ENCODE measurements at places on chromosomes 12 and 14.

GRCh38 chr12:116838365-116838764 is 42.9 kb downstream of the HRK start:
- peaks cover 6% of the 10 kb centered on the region for H3K36me3 ChIP-seq
- no peaks in the 10 kb centered on the region for H3K27me3 ChIP-seq
- no peak for DNase-seq
- H3K4me1 ChIP-seq, result peaks cover 7% of the 10 kb centered on the region
- H3K4me3 ChIP-seq, result no peak overlapping the region

- DNase-seq, result no peak
- H3K4me1 ChIP-seq, result peaks cover 32% of the 10 kb centered on the region
- H3K4me3 ChIP-seq, result no peak overlapping the region
- peaks cover 9% of the 10 kb centered on the region for H3K36me3 ChIP-seq
- peaks cover 5% of the 10 kb centered on the region for H3K27me3 ChIP-seq
- H3K27ac ChIP-seq, result no peak overlapping the region
These were observed 8.6 kb downstream of the FGD6 start for GRCh38 chr12:95208678-95209077.

- H3K4me3 ChIP-seq, result no peak overlapping the region
- no peak overlapping the region for H3K27ac ChIP-seq
- H3K27me3 ChIP-seq, result peaks cover 10% of the 10 kb centered on the region
These were observed 6.1 kb upstream of the FAIM2 start for GRCh38 chr12:49909826-49910225.

- no peak for DNase-seq
- H3K27ac ChIP-seq, result no peak overlapping the region
- no peaks in the 10 kb centered on the region for H3K27me3 ChIP-seq
- H3K36me3 ChIP-seq, result no peaks in the 10 kb centered on the region
- H3K4me3 ChIP-seq, result no peak overlapping the region
These were observed 12.3 kb upstream of the APOF start for GRCh38 chr12:56374726-56375597.

GRCh38 chr12:59847127-59847526 is 251.3 kb downstream of the SLC16A7 start:
- H3K27ac ChIP-seq, result no peak overlapping the region
- no peak overlapping the region for H3K4me3 ChIP-seq
- H3K4me1 ChIP-seq, result peaks cover 4% of the 10 kb centered on the region
- DNase-seq, result no peak

DNA sequence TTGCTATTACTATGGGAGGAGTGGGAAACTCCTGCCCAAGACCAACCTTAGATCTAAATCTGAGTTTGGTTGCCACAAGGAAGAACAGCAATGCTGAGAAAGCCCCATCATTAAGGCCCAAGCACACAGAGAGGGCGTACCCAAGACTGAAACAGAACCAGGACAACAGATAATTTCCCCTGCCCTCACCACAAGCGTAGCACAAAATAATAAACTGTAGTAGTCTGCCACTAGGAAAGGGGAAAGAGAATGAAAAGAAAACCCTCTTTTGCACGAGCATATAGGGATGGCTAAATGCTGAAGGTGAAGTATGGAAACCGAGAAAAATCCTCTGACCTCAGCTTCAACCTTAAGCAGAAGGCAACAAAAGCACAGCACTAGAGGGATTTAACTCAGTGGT is 76.5 kb upstream of the DHRS4 start:
- H3K27ac ChIP-seq, result no peak overlapping the region
- no peak overlapping the region for H3K4me3 ChIP-seq
- peaks cover 2% of the 10 kb centered on the region for H3K4me1 ChIP-seq
- H3K27me3 ChIP-seq, result no peaks in the 10 kb centered on the region

GRCh38 chr14:105155681-105156413 is 12.7 kb downstream of the JAG2 start:
- peaks cover 6% of the 10 kb centered on the region for H3K27me3 ChIP-seq
- no peak overlapping the region for H3K4me3 ChIP-seq
- H3K27ac ChIP-seq, result no peak overlapping the region
- peak; percentile 15 for DNase-seq
- H3K4me1 ChIP-seq, result no peaks in the 10 kb centered on the region

DNA sequence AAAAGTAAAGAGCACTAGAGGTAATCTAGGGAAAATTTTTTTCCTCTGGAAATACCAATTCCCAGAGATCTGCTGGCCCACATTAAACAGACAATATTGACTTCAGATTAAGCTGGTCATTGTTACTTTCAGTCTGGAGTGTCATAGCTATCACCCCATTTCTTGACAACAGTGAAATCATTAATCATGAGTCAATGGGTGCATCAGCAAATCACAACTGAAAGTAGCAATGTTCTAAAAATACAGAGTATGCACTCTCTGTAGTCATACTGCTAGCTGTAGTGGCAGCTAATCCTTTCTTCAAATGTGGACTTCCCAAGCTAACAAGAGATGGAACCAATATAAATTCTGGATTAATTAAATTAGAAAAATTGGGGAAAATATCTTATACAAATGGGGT is 129.9 kb downstream of the CPNE8 start:
- no peak overlapping the region for H3K4me3 ChIP-seq
- no peaks in the 10 kb centered on the region for H3K36me3 ChIP-seq
- H3K27ac ChIP-seq, result no peak overlapping the region
- no peaks in the 10 kb centered on the region for H3K4me1 ChIP-seq

- H3K27ac ChIP-seq, result no peak overlapping the region
- H3K4me1 ChIP-seq, result no peaks in the 10 kb centered on the region
- no peak for DNase-seq
- peaks cover 1% of the 10 kb centered on the region for H3K27me3 ChIP-seq
These were observed 155.1 kb downstream of the BTG1 start for GRCh38 chr12:91990525-91990924.

DNA sequence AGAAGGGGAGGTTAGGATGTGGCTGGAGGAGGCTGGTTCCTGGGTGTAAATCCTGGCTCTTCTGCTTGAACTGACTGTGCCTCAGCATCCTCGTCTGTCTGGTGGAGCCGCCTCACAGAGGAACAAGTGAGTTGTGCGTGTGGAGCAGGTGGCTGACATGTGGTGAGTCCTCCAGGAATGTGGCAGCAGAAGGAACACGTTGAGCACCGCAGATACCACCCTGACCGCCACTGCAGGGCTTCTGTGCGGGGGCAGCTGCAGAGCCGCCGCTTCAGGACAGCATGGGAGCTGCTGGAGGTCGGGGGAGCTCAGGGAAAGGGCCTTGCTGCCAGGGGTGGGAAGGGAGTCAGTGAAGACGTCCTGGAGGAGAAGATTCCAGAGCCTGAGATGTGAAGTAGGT is 48.9 kb downstream of the TRAF3 start:
- peak overlapping the region; percentile 72 for H3K4me3 ChIP-seq
- peaks cover 72% of the 10 kb centered on the region for H3K4me1 ChIP-seq
- H3K27ac ChIP-seq, result peak overlapping the region; percentile 91
- DNase-seq, result peak; percentile 55
- H3K36me3 ChIP-seq, result no peaks in the 10 kb centered on the region

- no peaks in the 10 kb centered on the region for H3K36me3 ChIP-seq
- DNase-seq, result no peak
- no peaks in the 10 kb centered on the region for H3K4me1 ChIP-seq
- no peak overlapping the region for H3K4me3 ChIP-seq
- no peaks in the 10 kb centered on the region for H3K27me3 ChIP-seq
These were observed 155.8 kb upstream of the PKP2 start for GRCh38 chr12:33052141-33053051.

DNA sequence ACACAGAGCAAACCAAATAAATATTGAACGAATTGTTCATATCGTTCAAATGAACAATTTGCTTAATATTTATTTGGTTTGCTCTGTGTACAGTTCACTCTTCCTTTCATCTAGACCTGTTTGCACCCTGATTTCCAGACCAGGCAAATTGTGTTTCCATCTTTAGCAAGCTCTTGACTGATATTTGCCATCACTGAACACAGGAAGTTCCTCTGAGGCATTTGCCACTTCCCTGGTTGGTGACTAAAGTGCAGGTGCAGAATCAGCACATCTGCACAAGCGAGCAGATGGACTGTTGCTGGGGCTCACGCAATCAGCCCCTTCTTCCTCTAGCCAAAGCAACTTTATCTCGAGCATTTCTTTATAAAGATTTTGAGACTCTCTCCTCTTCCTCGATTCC is 112.9 kb downstream of the DAAM1 start:
- no peaks in the 10 kb centered on the region for H3K36me3 ChIP-seq
- H3K27ac ChIP-seq, result no peak overlapping the region
- H3K4me1 ChIP-seq, result peaks cover 30% of the 10 kb centered on the region
- H3K4me3 ChIP-seq, result no peak overlapping the region
- DNase-seq, result no peak

GRCh38 chr14:101126731-101127130 is 223.2 kb upstream of the RTL1 start:
- H3K4me3 ChIP-seq, result no peak overlapping the region
- H3K27ac ChIP-seq, result no peak overlapping the region
- H3K36me3 ChIP-seq, result peaks cover 5% of the 10 kb centered on the region
- H3K27me3 ChIP-seq, result peaks cover 7% of the 10 kb centered on the region
- H3K4me1 ChIP-seq, result no peaks in the 10 kb centered on the region
- no peak for DNase-seq

DNA sequence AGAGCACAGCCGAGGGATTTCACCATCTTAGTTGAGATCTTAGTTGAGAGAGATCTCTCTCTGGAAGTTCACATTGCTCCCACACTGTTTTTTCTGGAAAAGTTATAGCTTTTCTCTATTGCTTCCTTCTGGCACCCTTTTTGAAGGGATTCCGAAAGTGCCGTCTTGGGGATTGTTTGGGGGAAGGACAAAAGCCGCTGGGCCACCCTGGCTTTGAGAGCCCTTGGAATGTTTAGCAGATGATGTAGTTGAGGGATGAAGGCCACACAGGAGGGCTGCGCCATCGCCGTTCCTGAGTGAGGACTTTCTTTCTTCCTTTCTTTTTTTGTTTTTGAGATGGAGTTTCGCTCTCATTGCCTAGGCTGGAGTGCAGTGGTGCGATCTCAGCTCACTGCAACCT is 17.7 kb downstream of the PLEKHG3 start:
- peaks cover 28% of the 10 kb centered on the region for H3K27me3 ChIP-seq
- no peak for DNase-seq
- peaks cover 38% of the 10 kb centered on the region for H3K4me1 ChIP-seq
- H3K27ac ChIP-seq, result no peak overlapping the region
- H3K36me3 ChIP-seq, result no peaks in the 10 kb centered on the region
- no peak overlapping the region for H3K4me3 ChIP-seq

DNA sequence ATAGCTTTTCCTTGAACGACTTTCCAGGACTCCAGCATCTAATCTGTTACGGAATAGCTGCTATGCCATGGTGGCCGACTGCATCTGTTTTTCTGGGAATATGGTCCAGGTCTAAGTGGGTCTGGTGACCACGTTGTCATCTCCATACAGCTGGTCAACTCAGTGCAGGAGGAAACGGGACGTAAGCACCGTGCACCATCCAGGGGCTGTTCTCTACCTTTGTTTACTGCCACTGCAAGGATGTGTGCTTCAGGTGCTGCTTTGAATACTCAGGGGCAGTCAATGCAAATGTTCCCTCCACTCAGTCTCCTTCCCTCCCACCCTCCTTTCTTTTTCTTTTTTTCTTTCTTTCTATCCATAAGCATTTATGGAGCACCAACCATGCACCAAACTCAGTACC is 648.2 kb downstream of the VRK1 start:
- no peaks in the 10 kb centered on the region for H3K36me3 ChIP-seq
- peaks cover 2% of the 10 kb centered on the region for H3K27me3 ChIP-seq
- H3K4me3 ChIP-seq, result no peak overlapping the region

DNA sequence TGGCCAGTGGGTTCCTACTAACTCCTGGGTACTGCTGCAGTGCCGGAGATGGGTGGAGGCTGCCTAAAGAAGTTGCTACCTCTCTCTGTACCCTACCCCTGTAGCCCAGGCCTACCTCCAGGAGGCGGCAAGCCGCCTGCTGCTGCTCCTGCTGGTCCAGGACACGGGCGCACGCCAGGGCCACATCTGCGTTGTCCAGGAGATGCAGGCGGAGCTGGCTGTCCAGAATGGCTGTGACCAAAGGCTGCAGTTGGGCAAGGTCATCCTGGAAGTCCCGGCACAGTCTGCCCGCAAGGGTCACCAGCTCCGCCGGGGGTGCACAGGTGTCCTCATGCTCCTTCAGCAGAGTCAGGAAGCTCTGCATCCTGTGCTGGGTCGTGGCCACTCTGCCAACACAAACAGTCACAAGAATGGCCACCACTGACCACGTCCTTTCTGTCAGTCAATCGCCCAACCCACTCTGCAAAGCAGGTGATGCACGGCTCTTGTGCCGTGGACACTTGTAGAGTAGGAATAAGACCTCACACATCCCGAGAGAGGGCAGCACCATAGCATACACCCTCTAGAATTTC is 1.6 kb downstream of the ANHX start:
- peaks cover 31% of the 10 kb centered on the region for H3K36me3 ChIP-seq
- H3K27ac ChIP-seq, result no peak overlapping the region
- H3K4me1 ChIP-seq, result no peaks in the 10 kb centered on the region
- peaks cover 12% of the 10 kb centered on the region for H3K27me3 ChIP-seq
- no peak for DNase-seq

- DNase-seq, result no peak
- H3K27ac ChIP-seq, result no peak overlapping the region
- no peak overlapping the region for H3K4me3 ChIP-seq
- H3K27me3 ChIP-seq, result no peaks in the 10 kb centered on the region
These were observed 163.5 kb downstream of the KITLG start for GRCh38 chr12:88416786-88417185.

GRCh38 chr14:74377976-74378690 is 29.9 kb downstream of the VRTN start:
- H3K27me3 ChIP-seq, result peaks cover 2% of the 10 kb centered on the region
- no peaks in the 10 kb centered on the region for H3K36me3 ChIP-seq
- H3K4me3 ChIP-seq, result no peak overlapping the region
- DNase-seq, result no peak
- H3K27ac ChIP-seq, result no peak overlapping the region

DNA sequence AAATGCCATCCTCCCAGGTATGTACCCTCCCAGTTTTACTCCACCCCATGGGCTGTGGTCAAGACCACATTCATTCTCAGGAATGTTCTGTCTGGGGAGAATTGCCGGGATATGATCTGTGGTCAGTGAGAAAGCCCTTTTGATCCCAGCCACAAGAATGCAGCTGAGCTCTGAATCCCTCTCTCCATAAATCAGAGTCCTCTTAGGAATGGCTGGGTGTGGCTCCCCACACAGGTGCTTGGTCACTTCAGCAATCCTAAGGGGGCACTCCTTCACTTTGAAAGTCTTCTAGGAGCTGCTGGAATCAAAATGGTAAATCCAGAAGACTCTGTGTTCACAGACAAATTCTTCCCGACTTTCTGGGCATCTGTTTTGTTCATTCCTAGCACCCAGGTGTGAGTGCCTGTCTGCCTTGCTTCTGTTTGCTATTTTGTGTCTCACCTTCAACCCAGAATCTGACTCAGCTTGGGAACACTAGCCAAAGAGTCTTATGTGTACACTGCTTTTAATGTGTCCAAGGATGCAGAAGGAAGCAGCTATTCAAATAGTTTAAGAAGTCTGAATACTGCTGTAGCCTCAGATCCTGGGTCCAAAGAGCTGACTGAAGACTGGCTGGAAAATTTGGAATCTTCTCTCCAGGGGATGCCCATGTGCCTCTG is 144.6 kb upstream of the CDKN3 start:
- H3K36me3 ChIP-seq, result peaks cover 6% of the 10 kb centered on the region
- no peak overlapping the region for H3K27ac ChIP-seq
- peaks cover 2% of the 10 kb centered on the region for H3K27me3 ChIP-seq
- DNase-seq, result no peak
- H3K4me3 ChIP-seq, result no peak overlapping the region

Measured in glutamatergic neuron (in vitro differentiated cells).